ENCODE measurements at places on chromosomes 6 and 20.

GRCh38 chr6:3510617-3511016, 53.8 kb upstream of the SLC22A23 start:
- DNase-seq, result no peak

- DNase-seq, result no peak
Observed at GRCh38 chr6:166498228-166498627, 88.2 kb downstream of the RAMACL start.

- DNase-seq, result no peak
Observed at GRCh38 chr6:159745081-159745480, 16.8 kb upstream of the ACAT2 start.

DNA sequence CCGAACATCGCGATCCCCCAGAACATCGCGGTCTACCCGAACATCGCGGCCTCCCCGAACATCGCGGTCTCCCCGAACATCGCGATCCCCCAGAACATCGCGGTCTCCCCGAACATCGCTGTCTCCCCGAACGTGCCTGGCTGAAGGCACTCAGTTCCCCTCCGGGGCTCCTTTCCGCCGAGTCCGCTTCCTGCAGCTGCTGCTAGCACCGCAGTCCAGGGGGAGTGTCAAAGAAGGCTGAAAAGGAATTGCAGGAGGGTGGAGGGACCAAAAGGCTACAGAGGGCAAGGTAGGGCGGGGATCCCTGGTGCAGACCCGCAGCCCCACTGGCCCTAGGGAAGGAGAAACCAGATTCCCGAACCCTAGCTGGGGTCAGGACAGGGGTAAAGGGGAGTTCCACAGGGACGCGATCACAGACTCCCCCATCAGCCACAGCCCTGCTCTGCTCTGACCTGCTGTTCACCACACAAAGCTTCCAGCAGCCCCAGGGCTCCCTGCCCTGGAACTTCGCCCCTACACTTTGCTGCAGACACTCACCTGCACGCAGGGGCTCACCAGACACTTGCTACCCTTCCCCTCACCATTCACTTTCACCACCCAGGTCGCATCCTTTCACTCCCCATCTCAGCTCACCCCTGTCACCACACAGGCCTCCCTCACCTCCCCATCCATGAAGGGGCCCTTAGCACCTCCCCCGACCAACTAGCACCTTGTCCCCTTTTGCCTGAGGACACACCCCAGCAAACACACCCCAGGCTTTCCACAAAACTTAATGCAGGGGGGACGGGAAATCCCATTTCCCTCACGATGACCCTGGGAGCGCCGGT, 1.7 kb downstream of the ULBP1 start:
- no peak for DNase-seq

DNA sequence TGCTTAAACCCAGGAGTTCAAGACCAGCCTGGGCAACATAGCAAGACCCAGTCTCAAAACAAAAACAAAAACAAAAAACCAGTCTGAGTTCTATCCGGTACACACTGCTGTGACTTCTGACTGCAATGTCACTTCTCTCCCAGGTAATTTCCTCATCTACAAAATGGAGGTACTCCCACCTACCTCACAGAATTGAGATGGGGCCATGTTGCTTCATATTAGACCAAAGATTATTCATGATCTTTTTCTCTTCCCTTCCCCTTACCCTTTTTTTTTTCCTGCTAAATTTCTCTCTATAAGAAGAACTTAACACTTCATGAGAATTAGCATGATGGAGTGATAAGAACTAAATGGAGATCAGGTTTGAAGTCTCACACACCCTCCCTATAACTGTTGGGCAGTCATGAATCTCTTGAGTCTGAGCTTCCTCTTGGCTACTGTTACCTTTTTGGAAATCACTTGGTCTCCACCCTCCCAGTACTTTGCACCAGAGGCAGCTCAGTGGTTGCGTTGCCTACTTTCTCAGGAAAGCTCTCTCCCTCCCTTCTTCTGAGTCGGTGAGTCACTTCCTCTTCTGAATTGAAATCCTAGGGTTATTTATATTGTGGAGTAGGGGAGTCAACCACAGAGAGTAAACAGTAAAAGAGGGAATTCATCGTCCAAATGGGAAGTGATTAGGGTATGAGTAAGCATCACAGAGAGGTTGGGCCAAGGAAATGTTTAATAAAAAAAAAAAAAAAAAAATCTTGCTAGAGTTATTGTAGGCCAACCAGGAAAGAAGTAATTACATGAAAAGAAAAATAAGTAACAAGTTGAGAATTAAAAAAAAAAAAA, 59.9 kb upstream of the MAP7 start:
- DNase-seq, result peak; percentile 96

GRCh38 chr6:157510323-157511188, 129.6 kb downstream of the ZDHHC14 start:
- DNase-seq, result no peak

Measured in RCC 7860 (cell line).